ENCODE measurements at places on chromosomes 2 and 18.

DNA sequence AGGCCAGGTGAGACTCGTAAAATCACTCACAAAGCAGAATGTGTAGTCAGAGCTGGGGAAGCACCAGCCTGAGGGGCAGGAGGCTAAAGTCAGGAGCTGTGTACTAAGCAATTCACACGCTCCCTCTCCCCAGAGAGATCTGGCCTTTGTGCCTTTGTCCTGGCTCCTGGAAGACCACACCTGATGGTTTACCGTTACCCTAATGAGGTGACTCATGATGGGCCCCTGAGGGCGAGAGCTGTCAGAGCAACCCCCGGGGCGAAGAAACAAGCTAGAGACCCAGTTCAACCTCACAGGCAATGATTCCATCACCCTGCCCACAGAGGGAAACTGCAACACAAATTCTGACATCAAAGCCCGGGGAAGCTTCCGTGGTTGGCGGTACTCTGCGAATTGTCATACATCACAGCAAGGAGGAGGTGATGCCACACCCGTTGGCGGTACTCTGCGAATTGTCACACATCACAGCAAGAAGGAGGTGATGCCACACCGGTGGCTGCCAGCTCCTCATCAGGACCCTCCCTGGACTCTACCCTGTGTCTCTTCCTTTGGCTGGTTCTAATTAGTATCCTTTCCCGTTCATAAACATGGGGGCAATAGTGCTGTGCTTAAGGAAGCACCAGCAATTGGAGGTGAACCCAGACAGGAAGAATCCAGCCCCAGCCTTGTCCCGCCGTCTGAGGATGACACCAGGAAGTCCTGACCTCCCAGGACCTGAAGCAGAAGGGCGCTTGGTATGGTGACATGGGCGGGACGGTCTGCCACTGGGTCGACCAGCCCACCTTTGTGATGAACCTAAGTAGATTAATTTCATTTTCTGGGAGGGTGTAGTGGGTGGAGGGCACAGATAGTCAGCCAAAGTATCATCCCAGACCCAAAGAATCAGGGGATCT is 30.5 kb downstream of the B3GNT7 start:
- no peak for DNase-seq

DNA sequence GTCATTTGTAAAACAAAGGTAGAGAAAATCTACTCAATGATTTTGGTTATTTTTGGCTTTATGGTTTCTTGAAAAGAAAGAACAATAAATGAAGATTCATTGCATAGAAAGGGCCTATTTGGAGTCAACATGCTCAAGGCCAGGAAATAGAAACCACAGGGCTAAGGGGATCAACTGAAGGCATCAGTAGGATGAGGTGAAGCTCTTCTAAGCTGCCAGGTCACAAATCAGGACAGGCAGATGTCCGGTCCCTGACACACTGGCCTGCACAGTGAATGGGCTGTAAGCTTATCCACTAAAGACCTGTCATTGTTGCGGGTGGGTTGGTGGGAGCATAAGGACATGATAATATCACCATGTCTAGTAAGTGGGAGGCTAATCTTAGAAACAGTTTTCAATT is 31.6 kb upstream of the RNF138 start:
- DNase-seq = no peak

DNA sequence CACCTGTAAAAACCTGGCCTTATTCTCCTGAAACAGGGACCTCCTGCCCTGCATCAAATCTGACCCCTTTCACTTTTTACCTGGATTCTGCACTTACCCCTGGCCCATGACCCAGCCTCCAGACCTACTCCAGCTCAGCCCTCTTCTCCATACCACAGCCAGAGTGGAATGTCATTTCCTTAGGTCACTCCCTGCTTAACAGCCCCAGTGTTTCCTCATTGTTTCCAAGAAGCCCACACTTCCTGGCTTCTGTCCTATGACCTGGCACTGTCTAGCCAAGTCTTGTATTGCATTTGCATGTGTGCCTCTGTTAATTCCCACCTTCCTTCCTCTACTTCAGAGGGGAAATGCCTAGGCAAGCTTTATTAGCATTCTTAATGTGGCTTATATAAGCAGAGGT is 51.4 kb upstream of the TRIB2 start:
- peak; percentile 94 for DNase-seq

GRCh38 chr2:228094377-228094921 is 87.0 kb downstream of the SPHKAP start:
- no peak for DNase-seq

DNA sequence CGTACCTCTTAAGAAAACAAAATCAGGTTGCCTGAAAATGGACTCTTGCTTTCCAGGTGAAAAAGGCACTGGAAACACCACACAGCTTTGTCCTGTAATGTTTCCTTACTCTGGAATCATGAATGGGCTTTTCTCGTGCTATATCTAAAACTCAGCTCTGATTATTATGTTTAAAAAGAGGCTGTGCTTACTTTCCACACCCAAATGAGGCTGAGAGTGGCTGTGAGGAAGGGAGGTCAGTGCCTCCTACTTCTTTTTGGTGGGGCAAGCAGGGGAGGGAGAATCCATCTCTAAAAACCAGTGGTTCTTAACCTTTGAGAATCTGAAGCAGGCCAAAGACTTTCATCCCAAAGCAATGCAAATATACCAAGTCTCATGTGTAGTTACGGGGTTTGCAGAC is 148.6 kb downstream of the FAM210A start:
- DNase-seq = no peak

DNA sequence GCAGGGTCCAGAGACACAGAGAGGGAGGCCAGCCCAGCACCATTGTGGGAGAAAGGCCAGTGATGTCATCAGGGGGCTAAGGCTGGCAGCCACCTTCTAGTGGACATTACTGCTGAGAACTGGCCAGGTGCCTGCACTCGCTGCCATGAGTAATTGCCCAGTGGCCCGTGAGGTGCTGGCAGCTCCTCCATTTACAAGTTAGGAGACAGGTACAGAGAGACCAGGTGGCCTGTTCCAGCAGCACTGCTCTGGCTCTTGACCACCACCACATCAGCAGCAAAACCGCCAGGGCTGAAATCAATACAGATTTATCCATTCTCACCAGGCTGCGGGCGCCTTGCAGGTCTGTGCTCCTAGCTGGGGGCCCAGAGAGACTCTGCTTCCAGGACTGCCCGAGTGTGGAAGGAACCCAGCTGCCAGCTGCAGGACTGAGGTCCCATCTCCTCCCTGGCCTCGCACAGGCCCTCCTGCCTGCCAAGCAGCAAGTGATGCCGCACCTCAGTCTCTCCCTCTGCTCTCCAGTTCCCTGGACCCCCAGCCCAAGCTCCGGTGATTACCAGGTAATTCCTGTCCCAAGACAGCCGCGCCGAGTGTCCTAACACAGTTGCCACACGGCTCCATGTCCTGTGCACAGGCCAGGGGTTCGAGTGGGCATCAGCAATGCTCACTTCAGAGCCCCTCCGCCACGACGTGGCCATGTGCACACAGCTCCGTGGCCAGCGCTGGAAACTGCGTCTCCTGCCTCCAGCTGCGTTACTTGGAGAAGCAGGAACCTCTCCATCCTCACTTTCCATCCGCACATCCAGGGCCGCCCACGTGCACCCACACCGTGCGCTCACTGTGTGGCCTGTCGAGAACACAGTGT is 101.0 kb upstream of the CTDP1 start:
- no peak for DNase-seq

DNA sequence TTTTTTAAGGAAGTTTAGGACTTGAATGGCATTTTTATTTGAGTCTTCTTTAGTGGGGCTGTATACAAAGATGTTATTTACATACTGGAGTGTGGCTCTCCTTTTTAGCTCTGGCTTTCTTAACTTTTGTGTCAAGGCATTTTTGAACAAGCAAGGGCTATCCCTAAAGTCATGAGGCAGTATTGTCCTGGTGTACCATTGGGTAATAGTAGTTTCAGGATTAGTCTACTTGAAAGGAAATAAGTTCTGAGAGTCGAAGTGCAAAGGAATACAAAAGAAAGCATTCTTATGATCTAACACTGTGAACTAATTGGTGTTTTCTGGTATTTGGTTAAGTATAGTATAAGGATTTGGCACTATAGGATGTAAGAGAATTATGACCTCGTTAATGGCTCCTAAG is 1.9 kb upstream of the CYP27A1 start:
- DNase-seq = no peak

DNA sequence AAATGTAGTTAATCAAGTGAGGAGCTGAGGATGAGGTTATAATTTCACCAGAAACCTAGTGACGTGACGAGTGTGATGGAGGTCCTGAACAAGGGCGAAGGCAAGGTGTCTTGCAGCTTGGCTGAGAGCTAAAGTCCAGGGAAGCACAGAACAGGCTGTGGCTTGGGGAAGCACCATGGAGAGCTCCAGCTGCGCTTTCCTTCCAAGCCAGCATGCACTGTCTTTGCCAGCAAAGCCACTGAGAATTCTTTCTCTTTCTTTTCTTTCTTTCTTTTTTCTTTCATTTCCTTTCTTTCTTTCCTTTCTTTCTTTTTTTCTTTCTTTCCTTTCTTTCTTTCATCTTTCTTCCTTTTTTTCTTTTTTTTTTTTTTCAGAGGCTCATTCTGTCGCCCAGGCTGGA is 239.3 kb downstream of the FBXO15 start:
- DNase-seq = no peak

GRCh38 chr18:44136326-44136725 is 544.4 kb upstream of the SETBP1 start:
- no peak for DNase-seq

GRCh38 chr2:100878000-100878791 is 58.3 kb downstream of the NPAS2 start:
- DNase-seq = peak; percentile 32

- no peak for DNase-seq
Measured at GRCh38 chr2:67281101-67281500, 116.0 kb upstream of the ETAA1 start.

GRCh38 chr2:27710640-27711430 is 47.1 kb downstream of the SLC4A1AP start:
- DNase-seq = no peak

GRCh38 chr2:144529841-144530240 is 9.9 kb upstream of the ZEB2 start:
- no peak for DNase-seq

GRCh38 chr2:96329456-96329855 is 4.3 kb downstream of the ITPRIPL1 start:
- DNase-seq = peak; percentile 74

- no peak for DNase-seq
Measured at GRCh38 chr18:13580991-13581390, 145.4 kb downstream of the FAM210A start.

- no peak for DNase-seq
Measured at GRCh38 chr2:204686406-204686805, 141.1 kb downstream of the PARD3B start.

DNA sequence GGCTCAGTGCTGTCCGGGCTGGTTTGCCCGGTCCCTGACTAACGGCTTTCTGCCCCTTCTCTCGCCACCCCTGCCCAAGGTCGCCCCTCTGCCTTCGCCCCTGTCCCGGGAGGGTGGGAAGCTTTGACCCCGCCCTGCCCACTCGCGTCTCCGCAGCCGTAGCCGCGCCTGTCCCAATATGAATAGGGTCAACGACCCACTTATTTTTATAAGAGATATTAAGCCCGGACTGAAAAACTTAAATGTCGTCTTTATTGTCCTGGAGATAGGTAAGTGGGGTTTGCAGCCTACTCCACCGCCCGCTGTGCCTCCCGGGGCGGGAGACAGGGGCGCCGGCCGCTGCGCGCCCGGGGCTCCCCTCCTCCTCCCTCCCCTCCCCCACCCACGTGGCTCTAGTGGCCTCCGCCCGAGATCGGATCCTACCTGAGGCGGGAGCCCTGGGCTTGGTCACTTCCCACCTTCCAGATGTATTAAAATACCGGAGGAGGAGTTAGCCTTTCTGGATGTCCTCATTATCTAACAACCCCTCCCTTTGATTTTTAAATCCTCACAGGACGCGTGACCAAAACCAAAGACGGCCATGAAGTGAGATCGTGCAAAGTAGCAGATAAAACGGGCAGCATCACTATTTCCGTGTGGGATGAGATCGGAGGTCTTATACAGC is 633 bp downstream of the NABP1 start:
- DNase-seq = peak; percentile 44

GRCh38 chr2:55157474-55157884 is 74.6 kb downstream of the CLHC1 start:
- DNase-seq = no peak

- DNase-seq = no peak
Measured at GRCh38 chr2:42059261-42059898, 11.6 kb downstream of the PKDCC start.

DNA sequence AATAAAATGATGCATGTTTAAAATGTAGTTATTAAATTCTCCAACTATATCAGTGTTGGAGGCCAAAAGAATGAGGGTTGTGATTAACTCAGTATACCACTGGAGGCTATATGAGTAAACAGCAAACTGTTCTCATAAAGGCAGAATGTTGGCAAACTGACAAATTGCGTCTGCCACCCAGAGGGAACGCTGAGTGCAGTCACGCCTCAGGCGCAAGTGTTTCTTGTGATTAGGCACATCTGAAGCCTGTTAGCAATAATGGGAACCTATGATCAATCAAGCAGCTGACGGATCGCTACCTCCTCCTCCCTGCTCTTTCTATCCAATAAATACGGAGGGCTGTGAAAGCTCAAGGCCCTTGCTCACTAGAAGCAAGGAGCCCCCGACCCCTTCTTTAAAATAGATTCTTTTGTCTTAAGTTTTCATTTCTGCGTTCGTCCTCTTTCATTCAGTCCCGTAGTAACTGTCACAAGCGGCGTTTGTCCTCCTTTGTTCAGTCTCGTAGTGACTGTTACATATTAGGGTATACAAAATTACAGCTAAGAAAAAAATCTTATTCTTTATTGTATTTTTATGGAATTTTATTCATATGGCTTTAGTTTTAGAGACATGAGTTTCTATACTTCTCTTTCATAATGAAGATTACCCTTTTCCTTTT is 16.3 kb upstream of the RMND5A start:
- no peak for DNase-seq

DNA sequence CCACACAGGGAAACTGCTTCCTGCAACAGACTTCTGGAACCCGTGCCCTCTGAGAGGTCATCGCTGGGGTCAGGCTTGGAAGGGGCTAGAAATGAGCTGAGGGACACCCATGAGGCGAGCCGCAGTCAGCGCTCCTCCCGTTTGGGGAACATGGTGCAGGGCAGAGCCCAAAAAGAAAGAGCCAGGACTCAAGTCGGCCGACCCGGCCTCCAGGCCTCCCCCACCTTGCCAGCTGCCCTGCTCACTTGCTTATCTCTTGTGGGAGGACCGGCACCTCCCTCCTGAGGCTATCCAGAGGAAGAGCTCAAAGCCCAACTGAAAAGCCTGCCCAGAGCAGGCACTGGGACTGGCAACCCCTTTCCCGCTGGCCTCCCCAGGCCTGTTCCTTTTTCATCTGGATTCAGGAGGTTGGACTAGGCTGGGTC is 43.6 kb downstream of the SCTR start:
- no peak for DNase-seq

All from endothelial cell of umbilical vein (primary cell).